Activated CD8-positive, alpha-beta T cell treated with anti-CD3 and anti-CD28 coated beads, Interleukin-2, amount 10 ng/mL, durations not matched to agents 7 days and 5 days (primary cell): ENCODE measurements at places on chromosomes 5 and 9. TPM values are rescaled to one million over a fixed set of nuclear protein-coding genes. Genes with fewer than 3 reads are reported as not detected.

The MED27 gene
- total RNA-seq: 24.7 TPM

The OTP gene
- total RNA-seq: not detected

The ZFP2 gene
- 0.21 TPM for total RNA-seq

The NR5A1 gene
- total RNA-seq: not detected
